Pons (tissue), 1 donor: ENCODE measurements at places on chromosomes 13 and 19.

GRCh38 chr19:13840305-13841085 is 36.4 kb upstream of the NANOS3 start:
- DNase-seq = no peak

GRCh38 chr13:85216576-85216975 is 582.6 kb downstream of the SLITRK6 start:
- no peak for DNase-seq

DNA sequence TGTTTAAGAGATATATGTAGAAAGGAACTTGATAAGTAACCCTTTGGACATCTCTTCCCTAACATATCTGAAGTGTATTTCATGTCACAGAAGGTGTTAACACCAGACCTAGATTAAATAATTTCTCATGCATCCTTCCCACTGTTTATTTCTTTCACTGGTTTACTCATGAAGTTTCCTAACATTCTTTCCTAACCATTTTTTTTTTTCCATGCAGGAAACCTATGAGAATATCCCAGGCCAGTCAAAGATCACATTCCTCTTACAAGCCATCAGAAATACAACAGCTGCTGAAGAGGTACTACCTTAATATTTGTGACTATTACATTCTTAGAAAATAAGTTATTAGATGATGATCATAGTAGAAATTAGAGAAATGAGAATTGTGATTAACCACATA is 28.8 kb downstream of the IPO5 start:
- DNase-seq = no peak

- DNase-seq = no peak
Observed at GRCh38 chr13:40371531-40372125, 294.8 kb downstream of the FOXO1 start.

DNA sequence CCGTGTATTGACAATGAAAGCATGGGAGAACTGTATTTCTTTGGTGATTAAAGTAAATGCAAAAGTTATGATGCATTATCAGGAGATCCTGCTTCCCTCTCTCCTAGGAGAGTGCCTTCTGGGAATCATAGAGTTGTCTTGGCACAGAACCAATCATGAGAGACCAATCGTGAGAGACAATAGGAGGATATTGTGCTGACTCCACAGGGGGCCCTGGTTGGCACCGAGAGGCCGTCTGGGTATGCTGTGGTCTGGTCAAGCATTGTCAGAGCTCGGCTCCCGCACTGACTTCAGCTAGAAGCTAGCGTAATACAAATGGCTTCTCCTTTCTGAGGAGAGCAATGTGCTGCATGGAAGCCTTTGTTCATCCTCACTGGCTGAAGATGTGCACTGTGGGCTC is 131.5 kb upstream of the GJB6 start:
- no peak for DNase-seq

DNA sequence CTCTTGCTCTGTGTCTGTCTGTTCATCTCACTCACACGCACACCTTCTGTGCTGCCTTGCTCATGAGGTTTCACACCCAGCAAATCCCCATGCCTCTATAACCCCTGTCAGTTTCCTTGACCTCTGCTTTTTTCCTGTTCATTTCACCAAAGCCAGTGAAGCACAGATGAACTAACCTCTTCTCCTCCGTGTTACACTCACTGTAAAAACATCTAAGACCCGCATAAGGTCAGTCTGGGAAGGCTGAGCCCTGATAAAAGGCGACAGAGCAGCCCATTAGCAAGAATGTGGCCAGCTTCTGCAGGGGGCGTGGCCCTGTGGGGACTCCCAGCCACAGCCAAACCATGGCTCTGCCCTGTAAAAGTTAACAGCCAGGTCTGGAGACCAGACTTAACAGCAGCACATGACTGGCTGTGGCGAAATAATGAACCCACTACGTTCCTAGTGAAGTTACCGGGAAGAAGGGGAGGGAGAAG is 42.8 kb upstream of the NPAS1 start:
- DNase-seq = no peak

DNA sequence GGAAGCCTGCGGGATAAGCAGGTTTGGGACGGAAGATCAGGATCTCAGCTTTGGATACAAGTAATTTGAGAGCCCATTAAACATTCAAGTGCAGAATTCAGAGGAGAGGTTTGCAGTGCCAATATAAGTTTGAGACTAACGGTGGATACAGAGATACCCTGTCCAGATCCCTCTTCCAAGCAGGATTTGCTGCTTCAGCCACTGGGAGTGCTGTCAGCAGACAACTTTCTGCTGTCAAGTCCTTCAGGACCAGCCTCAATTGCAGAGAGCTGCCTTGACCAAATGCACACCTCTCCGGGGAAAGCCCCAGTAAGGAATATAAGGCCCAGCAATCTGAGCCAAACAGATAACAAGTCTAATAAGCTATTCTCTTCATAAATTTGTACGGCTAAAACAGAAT is 46.1 kb upstream of the ZNF780A start:
- DNase-seq = no peak

DNA sequence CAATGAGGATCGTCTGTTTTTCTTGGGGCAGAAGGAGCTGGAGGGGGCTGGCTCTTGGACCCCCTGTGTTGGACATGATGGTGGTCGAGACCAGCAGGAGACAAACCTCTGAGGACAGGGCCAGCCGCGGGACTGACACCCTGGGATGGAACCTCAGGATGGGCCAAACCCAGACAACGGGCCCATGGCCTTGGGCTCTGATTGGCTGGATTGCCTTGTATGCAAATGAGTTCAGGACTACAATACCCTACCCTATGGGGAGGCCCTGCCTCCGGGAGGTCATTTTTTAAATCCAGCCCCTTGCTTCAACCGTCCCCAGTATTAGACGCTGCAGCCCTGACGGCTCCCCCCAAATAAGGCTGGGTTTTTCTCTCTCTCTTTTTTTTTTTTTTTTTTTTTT is 22.0 kb downstream of the SLC5A5 start:
- DNase-seq = no peak

DNA sequence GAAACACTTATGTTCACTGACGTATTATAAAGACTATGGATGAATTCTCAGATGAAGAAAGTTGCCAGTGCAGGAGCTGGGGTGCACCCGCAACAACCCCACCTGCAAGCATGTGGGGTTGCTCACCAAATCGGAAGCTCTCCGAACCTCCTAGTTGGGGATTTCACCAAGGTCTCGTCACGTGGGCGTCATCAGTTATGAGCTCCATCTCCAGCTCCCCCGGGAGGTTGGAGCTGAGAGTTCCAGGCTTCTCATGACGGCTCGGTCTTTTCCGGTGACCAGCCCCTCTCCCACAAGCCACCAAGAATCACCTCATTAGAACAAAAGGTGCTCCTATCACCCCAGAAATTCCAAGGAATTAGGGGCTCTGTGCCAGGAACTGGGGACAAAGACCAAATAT is 46.1 kb upstream of the TUBGCP3 start:
- DNase-seq = no peak
